ENCODE measurements at places on chromosomes 6 and 20. TPM values are rescaled to one million over a fixed set of nuclear protein-coding genes. Genes with fewer than 3 reads are reported as not detected.

MLN gene
- total RNA-seq, result not detected

TOX2 gene
- total RNA-seq, result 2.4 TPM

WFDC5 gene
- not detected for total RNA-seq

RPS6KA2 gene
- 147 TPM for total RNA-seq

OR2H2 gene
- total RNA-seq, result not detected

TMC2 gene
- total RNA-seq, result not detected

BPIFB4 gene
- total RNA-seq, result not detected

RBBP8NL gene
- total RNA-seq, result not detected

ALDH8A1 gene
- total RNA-seq, result 0.38 TPM
